ENCODE measurements at places on chromosomes 3 and 15. TPM values are rescaled to one million over a fixed set of nuclear protein-coding genes. Genes with fewer than 3 reads are reported as not detected.

GRCh38 chr3:22431334-22431733 is 680.3 kb upstream of the ZNF385D start:
- no peak for DNase-seq

DNA sequence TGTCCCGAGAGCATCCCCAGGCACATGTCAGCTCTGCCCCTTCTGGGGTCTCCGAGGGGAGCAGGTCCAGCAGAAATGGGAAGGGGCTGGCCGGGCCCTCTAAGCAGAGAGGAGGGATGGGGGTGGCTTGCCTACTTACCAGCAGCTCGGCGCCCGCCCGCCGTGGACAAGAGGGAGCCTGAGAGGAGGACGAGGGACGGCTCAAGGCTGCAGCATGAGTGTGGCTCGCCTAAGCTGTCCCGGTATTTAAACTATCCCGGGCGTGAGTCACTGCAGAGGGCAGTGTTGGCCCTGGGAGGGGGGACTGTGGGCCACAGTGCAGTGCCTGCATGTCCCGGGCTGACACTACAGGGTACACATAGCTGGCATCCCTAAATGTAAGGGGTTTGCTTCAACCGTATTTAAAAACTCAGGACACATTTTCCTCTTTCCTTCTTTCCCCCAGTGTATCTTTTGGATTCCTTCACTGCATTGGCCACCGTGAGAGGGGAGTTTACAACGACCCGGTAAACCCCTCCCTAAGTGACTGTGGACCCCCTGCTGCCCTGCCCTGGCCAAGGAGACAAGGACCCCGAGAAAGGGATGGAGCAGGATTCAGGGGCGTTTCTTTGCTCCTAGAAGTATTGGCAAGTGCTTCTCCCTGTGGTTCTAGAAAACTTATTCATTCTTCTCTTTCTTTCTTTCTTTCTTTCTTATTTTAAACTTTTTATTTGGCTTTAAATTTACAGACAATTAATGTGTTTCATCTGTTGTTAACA is at the start of gene LRRC15:
Gene LRRC15, minus strand, starts transcription at position 222 of the 758 bp plus-strand sequence. CDS start 8,700 bp downstream, outside the sequence.
- DNase-seq: no peak

DNA sequence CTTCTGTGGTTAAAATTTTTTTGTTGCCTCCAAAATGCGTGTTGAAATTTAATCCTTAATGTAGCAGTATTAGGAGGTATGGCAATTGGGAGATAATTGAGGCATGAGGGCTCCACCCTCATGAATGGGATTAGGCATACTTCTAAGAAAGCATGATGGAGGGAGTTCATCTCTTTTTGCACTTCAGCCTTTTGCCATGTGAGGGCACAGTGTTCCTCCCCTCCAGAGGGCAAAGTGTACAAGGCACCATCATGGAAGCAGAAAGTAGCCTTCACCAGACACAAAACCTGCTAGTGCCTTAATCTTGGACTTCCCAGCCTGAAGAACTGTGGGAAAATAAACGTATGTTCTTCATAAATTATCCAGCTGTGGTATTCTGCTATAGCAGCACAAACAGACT is 429.5 kb downstream of the ZIC1 start:
- DNase-seq: no peak

GRCh38 chr3:167882057-167882667 is 146.6 kb downstream of the SERPINI1 start:
- no peak for DNase-seq

DNA sequence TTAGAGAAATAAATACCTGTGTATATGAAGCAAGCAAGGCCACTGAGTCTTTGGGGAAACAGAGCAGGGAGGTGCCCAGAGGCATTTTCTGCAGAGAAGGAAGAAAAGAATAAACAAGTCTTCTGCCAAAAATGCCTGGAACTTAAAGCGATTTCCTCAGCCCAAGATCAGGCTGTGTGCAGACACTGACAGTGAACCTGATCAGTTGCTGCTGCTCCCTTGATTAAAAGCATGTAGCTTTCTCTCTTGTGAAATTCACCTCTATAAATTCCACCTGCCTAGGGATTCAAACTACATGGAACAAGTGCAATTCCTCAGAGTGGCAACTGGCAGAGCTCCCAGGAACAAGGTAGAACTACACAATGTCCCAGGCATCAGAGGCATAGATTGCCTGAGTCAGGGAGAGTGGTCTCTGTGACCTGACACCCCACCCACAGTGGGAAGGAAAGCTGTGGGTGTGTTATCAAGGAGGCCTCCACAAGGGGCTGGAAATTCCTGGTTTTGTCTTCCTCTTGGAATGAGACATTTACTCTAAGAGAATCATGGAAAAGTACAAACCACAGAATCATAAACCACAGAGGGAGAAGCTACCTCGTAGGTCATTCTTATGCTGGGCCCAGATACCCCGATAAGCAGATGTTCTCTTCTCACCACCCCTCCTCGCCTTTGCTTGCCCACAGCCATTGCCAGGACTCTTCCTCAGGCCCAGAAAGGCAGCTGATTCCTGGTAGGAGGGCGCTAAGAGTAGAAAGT is 1.8 kb upstream of the ZBTB38 start:
- DNase-seq: no peak

DNA sequence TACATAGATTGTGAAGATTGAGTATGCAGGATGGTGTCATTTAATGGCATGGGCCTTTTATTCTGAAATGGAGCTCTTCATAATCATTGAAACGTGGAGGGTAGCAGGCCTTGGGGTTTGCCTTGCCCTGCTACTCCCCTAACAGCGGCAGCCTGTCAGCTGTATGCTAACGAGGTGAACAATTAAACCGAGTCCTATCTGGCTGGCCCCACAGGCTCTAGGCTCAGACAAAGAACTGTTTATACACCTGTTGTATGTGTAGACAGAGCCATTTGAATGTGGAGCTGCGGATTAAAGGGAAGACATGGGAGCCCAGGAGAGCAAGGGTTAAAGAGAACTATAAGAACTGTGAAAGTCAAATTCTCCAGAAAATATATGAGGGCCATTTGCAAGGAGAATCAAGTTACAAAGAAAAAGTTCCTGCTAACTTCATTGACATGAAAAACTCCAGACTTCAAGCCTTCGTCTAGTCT is 116.7 kb upstream of the CGNL1 start:
- DNase-seq: no peak

Gene ZBED2
- total RNA-seq: 394 TPM

Gene GABRR3
- total RNA-seq: not detected
